ENCODE measurements at places on chromosomes 12 and 14.
A peak's percentile ranks its signal among the peaks of the same experiment; 100 is the strongest.

- no peak for DNase-seq
Measured at GRCh38 chr12:119681728-119682638, 14.1 kb downstream of the PRKAB1 start.

- no peak for DNase-seq
Measured at GRCh38 chr14:21940887-21941856, 267.6 kb upstream of the OR4E1 start.

GRCh38 chr14:84750284-84750683 lies 779.7 kb upstream of the FLRT2 start:
- DNase-seq = no peak

GRCh38 chr14:100486025-100486828 lies 101.0 kb downstream of the BEGAIN start:
- DNase-seq = peak; percentile 74

- no peak for DNase-seq
Measured at GRCh38 chr14:67492538-67492937, 4.0 kb upstream of the TMEM229B start.

DNA sequence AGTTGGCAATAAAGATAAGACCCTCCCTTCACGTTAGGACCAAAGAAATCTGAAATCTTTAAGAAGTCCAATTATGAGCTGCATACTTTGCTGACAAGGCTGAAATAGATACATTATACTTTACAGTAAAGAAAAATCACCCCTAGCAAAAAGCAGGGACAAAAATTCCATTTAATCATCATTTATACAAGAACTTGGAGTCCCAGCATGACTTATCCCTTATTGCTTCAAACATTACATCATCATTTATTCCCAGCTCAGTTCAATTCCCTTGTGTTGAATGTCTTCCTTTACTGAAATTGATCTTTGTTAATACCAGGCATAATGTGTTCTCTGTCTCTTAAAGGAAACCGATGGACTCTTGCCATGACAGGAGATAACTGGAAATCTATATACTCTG lies 449.6 kb upstream of the CCDC196 start:
- DNase-seq = no peak

DNA sequence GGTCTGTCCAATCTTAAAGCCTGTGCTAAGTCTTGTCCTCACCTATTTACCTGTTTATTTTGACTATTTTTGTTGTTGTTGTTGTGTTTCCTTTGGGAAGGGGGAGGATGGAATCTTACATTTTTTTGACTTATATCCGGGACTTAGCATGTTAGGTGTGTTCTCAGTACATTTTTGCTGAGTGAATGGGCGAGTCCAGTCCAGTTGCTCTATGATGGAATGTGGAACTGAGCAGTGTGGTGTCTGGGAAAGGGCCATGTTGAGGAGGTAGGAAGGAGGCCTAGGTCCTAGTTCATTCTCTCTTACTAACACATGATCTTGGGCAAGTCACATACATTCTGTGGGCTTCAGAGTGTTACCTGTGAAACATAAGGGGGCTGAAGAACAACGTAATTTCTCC lies 80.9 kb upstream of the SLC38A2 start:
- no peak for DNase-seq

Measured in brain microvascular endothelial cell (primary cell).